GOT3 (cell line): ENCODE measurements at places on chromosomes 13 and 19.
A peak's percentile ranks its signal among the peaks of the same experiment; 100 is the strongest.

DNA sequence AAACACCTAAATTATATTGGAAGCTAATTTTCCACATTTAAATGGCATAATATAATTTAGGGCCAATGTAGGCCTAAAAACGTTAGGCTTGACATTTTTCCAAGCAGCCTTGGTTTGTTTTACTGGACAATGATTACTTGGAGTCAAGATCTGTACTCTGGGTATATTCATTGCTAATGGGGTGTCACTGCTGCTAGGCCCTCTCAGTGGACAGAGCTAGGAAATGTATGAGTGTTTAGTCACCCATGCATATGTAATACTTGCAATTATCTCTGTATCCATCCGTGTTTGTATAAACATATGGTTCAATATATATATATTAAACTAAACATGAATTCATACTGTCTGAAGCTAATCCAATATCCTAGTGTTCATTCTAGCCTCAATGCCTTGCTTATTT is 598.1 kb downstream of the DCT start:
- DNase-seq = no peak

GRCh38 chr19:30063650-30064347 is 121.8 kb downstream of the URI1 start:
- no peak for DNase-seq

- no peak for DNase-seq
These were observed 414.9 kb downstream of the COG6 start for GRCh38 chr13:40070357-40070756.

GRCh38 chr13:80072231-80072630 is 268.7 kb downstream of the SPRY2 start:
- DNase-seq = no peak

DNA sequence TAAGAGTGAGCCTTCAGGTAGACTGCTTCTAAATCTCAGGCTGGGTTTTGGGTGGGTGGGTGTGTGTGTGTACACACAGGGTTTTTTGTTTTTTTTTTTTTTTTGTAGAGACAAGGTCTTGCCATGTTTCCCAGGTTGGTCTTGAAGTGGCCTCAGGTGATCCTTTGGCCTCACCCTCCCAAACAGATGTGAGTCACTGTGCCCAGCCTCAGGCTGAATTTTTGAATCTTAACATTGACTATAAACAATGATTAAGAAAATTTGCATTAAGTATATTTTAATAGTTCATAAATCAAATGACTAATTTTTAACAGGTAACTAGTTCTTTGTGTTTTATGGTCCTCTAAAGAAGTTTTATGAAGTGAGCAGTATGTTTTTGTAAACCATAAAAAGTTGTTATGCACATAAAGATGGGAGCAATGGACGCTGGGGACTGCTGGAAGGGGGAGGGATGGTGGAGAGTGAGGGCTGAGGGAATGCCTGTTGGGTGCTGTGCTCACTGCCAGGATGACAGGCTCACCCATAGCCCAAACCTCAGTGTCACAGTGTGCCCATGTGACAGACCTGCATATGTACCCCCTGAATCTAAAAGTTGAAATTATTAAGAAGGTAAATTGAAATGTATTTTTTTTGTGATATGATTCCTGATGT is 60.2 kb downstream of the ZNF136 start:
- no peak for DNase-seq

DNA sequence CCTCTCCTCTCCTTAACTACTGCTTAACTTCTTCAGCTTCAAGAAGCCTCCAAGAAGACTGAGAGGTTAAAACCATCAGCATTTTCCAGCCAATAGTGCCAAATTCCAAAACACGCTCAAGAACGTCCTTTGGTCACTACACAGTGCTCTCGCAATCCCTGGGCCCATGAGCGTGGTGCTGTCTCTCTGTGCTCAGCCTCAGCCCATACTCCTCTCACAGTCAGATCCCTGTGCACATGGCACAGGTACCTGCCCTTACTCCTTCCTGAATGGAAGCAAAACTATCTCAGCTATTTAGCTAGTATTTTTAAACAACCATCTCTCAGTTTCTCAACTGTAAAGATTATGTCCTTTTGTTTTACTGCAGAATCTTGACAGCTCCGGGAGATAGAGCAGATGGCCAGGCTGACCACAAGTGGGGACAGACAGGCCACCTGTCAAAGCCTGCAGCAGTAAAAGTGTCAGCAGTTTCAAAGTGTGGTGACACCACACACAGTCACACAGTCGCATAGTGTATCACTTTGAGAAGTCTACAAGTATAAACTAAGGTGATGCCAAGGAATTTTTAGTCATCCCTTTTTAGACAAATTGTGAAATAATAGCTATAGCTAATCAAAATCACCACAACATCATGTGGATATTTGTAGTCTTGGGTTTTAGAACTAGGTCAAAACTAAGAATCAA is 35.7 kb downstream of the DZIP1 start:
- no peak for DNase-seq

- DNase-seq = no peak
These were observed 19.7 kb downstream of the ZNF433 start for GRCh38 chr19:12015753-12016116.

DNA sequence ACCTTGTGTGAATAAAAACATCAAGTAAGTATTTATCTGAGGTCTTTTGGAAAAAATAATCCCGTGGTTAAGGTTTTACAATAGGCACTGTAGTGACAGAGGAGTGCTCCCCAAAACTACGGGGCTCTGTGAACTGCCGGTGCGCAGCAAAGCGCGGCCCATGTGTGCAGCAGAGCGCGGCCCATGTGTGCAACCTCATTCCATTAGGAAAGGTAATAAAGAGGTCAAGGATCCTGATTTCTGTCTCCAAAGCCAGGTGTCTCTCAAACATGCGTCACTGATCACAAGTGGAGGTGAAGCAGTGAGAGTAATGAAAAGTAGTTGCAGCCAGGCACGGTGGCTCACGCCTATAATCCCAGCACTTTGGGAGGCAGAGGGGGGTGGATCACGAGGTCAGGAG is 58.7 kb downstream of the MRPL57 start:
- DNase-seq = no peak

DNA sequence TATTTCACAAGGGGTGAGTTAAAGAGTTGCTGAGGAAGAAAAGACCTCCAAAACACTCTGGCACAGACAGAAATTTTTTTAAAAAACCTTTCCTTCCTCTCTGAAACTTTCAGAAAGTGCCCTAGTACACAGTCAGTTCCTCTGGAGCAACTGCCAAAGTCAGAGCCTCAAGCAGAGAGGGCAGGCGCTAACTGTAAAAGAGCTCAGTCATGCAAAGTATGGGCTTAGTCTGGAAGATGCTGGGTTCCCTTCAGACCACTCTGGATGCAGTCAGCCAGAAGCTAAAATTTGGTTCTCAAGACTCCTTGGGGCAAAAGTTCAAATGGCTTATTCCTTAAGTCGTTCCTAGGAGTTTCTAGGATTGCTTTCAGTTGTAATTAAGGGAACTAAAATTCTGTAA is 671.6 kb downstream of the PCDH9 start:
- no peak for DNase-seq

DNA sequence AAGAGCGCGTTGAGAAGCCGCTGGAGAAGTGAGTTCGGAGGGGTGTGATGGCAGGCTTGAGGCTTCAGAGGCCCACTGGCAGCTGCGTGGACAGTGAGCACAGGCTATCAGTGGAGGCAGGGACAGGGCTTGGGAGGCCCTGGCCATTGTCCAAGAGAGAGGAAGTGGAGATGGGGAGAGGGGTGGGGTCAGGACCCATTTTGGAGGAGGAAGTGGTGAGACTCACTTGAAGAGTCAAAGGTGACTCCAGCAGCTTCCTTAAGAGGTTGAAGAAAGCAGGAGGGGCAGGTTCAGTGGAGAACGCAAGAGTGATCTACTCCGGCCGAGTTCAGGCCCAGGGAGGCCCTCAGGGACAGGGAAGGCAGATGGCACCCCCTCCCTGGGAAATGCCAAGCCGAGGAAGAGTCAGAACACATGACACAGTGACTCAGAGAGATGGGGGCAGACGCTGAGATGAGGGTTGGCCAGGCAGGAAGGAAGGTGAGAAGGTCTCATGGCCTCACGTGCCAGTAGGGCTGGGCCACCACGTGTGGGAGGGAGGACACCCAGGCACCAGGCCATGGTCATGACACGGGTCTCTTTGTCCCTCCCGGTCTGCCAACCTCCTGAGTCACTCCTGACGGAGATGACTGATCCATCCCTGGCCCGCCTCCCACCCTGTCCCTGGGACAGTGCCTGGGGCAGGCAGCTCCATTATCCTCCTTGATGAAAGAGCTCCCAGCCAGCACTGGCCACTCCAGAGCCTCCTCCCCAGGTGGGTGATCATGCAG is 10.1 kb upstream of the CD22 start:
- DNase-seq = peak; percentile 78

GRCh38 chr19:43848821-43849220 is 21.7 kb downstream of the ZNF283 start:
- DNase-seq = no peak

GRCh38 chr19:41535029-41535622 is 40.8 kb upstream of the CEACAM21 start:
- DNase-seq = no peak

DNA sequence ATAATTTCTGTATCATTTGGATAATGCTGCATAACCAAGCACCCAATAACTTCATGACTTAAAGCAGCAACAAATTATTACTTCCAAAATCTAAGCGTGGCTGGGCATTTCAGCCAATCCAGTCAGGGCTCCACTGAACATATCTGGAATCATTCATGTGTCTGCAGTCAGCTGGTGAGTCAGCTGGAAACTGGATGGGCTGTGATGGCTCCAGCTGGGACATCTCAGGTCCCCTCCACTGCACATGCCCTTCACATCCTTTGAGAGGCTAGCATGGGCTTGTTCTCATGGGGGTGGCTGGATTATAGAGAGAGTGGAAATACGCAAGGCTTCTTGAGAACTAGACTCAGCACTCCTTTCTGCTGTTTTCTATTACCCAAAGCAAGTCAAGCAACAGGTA is 961.9 kb downstream of the DIAPH3 start:
- DNase-seq = no peak

DNA sequence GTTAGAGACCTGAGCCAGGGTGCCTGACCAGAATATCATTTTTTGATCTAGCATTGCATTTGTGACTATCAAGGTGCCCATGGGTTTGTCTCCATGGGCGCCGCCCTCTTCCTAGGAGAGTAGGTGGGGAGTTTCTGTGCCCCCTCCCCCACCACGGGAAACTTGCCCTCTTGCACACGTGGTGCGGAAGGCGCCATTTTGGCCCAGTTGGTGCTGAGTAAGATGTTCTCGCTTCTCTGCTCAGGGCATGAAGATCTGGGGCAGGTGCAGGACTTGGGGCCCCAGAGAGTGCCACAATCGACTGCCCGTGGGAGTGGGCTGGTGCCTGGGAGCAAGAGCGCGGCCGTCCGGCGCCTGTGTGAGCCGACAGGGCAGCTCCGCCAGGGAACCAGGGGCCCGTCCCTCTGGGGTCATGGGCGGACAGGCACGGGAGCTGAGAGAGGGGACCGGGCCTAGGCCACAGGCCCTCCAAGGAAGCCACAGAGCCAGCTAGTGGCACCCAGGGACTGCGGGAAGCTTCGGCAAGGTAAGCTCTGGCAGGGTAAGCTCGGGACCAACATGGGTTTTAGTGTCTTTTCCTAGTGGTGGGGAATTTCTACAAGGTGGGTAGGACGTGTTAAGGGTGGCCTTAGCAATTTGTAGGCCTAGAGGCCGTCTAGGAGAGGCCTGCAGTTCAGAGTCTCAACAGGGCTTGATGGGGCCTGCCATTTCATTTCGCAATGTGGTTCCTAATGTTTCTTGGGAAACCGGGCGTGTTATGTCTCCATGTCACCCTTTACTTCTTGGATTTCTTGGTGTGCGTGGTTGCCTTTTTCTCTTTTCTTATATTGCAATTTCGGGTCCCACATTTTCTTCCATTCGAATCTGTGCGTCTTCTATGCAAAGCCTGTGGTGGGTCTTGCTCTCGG is 14.5 kb downstream of the SACS start:
- DNase-seq = no peak

DNA sequence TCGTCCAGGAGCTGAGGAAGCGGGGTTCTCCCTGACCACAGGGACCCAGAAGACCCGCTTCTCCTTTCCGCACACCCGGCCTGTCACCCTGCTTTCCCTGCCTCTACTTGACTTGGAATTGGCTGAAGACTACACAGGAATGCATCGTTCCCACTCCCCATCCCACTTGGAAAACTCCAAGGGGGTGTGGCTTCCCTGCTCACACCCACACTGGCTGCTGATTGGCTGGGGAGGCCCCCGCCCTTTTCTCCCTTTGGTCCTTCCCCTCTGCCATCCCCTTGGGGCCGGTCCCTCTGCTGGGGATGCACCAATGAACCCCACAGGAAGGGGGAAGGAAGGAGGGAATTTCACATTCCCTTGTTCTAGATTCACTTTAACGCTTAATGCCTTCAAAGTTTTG is 18.9 kb downstream of the VASP start:
- DNase-seq = no peak

- DNase-seq = no peak
These were observed 13.7 kb upstream of the TLE2 start for GRCh38 chr19:3042621-3043267.

DNA sequence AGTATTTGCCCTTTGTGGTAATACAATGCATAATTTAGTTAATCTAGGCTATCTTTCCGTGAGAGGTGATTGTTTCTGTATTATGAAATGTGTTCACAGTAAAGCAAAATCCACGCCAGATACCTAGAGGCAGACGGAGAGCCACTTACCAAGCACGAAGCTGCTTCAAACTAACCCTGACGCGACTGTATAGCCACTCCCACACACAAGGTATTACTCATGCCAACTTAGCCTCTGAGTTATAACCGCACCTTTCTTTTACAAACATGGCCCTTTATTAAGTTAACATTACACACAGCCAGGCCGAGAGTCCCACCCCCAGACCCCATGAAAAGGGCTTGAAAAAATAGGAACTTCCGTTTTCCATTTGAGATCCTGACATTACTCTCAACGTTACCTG is 185.7 kb downstream of the ABCC4 start:
- no peak for DNase-seq

DNA sequence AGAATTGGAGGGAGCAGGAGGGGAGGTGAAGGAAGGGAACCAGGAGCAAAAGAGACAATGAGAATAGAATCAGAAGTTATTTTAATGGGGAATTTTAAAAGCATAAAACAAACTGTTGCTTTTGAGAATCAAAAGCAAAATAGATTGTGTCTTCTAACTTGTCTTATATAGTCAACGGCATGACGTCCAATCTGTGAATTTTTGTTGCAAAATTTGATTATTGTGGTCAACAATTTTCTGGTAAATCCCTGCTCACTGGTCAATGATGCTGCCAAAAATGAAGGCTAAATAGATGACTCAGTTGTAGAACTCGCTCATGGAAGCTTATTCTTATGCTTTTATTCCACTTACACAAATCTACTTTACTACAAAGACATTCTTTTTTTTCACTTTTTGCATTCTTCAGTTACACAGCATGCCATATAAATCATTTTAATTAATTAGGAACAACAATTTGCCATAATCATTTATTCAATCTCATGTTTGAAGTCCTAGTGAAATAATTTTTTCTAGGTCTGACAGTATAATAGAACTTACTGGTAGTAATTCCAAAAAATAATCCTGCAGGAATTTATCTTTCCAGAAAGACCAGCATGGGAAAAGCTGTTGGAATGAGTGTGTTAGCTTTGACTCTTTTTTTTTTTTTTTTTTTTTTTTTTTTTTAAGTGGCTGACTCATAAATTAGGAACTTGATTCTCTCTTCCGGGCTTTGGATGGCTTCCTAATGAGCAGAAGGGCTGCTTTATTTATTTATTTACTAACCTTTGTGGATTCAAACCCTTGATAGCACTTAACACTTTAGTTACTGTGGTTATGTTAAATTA is 256.9 kb downstream of the SPRY2 start:
- DNase-seq = no peak

GRCh38 chr13:36359301-36359950 is 13.2 kb upstream of the SPART start:
- no peak for DNase-seq
